ENCODE measurements at places on chromosomes 4 and X.

DNA sequence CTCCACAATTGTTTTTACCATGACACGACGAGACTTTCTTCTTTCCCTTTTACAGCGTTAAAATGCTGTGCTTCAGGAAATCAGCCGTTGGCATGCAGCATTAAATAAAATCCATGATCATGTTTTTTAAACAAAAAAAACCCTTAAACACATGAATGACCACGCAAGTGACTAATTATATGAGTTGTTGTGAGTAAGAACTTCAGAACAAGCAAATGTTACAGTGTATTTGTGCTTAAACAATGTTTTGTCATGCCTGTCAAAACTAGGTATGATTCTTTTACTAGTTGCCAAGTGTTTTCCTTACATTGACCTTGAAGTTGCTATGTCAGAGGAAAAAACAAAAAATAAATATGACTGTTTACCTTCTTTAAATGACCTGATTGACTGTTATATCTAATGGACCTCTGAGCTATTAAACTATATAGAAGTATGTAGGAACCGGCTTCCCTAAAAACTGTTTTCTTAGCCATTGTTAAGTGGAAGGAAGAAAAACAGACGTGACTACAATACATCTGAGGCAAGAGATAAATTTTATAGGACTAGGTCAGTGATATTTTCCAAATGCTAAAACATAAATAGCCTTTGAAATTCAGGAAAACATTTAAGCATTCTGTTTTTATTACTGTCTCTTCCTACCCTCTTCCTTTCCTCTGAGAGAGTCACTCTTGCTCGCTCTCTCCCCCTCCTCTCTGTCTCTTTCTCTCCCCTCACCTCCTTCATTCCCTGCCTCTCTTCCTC, 197.1 kb downstream of the PALLD start:
- no peak overlapping the region for H3K27ac ChIP-seq
- H3K36me3 ChIP-seq, result no peaks in the 10 kb centered on the region
- DNase-seq, result no peak

GRCh38 chr4:113293043-113293560, 243.6 kb downstream of the ANK2 start:
- H3K4me3 ChIP-seq, result no peak overlapping the region
- no peaks in the 10 kb centered on the region for H3K4me1 ChIP-seq
- DNase-seq, result no peak

DNA sequence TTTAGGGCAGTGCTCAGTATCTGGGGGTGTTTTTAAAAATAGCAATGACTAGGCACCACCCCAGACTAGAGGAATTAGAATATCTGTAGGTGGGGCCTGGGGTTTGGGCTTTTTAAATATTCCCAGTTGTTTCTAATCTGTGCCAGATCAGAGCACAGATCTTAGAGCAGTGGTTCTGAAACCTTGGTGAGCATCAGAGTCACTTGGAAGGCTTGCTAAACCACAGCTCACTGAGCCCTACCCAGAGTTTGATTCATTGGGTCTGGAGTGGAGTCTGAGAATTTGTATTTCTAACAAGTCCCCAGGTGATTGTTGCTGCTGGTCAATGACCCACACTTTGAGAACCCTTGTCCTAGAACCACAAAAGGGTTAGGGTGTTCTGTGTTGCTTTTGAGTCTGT, 16.7 kb downstream of the HADH start:
- H3K4me3 ChIP-seq, result no peak overlapping the region
- H3K27me3 ChIP-seq, result no peaks in the 10 kb centered on the region
- peaks cover 12% of the 10 kb centered on the region for H3K4me1 ChIP-seq
- H3K36me3 ChIP-seq, result peaks cover 15% of the 10 kb centered on the region
- DNase-seq, result no peak
- H3K27ac ChIP-seq, result no peak overlapping the region

DNA sequence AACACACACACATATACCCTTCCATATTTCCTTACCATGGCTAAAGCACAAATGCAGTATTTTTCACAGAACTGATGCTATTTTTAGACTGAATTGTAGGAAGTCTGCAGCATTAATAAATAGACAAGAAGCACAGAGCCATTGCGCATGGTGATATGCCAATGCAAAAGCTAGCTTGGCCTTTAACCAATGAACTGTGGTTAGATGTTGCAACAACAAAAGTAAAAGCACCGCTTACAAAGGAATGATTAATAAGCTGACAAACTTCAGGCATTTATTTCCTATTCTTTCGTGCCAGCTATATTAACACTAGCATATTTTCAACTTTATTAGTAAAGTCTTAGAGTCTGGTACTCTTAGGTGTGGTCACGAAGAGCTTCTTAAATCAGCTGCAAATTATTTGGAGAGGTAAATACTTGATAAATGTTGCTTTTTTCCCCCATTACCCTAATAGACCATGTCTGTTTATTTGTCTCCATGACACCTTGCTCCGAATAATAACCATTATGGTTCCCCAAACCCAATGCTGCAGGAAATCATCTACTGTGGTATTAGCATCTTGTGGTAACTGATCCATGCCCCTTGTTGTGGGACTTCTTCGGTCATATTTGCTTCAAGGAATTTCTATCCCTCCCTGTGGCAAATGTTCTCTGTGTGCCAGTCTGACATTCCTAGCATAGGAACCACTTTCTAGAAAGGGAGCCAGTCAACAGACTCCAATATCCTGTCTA, 306.1 kb upstream of the TAPT1 start:
- H3K4me3 ChIP-seq, result no peak overlapping the region
- no peaks in the 10 kb centered on the region for H3K27me3 ChIP-seq

DNA sequence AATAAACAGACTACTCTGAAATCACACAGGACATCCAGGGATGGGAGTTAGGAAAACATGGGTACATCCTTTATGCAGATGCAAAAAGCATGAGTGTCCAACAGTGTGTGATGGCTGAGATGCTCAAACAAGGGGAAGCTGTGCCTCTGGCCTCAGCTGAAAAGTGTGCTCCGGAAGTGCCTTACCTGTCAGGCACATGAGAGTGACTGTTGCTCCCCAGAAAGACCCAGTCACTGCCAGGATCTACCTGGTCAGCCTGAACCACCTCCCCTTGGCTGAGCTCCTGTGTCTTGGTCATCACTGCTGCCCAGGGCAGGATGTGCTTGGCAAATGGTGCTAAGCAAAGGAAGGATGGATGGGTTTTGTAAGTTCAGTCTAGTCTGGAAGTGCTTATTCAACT, 4.0 kb downstream of the PPP2R2C start:
- DNase-seq, result no peak
- no peak overlapping the region for H3K27ac ChIP-seq
- no peaks in the 10 kb centered on the region for H3K36me3 ChIP-seq
- peaks cover 45% of the 10 kb centered on the region for H3K27me3 ChIP-seq

DNA sequence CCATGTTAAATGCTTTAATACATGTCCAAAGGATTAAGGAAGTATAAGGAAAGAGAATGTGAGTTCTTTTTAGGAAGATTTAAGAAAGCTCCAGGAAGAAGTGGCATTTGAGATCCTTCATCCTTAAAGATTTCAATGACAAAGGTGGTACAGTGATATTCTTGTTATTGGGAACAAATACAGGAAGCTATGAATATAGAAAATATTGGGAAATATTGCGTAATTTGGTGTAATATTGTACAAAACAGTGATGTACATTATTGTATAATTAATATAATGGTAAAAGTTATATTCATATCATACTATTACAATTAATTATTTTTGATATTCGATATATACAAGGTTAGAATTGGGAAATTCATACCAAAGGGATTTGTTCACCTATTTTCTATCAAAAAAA, 937.9 kb downstream of the CCSER1 start:
- H3K4me3 ChIP-seq, result no peak overlapping the region
- H3K4me1 ChIP-seq, result no peaks in the 10 kb centered on the region
- no peaks in the 10 kb centered on the region for H3K36me3 ChIP-seq
- no peak for DNase-seq

- H3K36me3 ChIP-seq, result peaks cover 2% of the 10 kb centered on the region
- no peaks in the 10 kb centered on the region for H3K27me3 ChIP-seq
- H3K4me3 ChIP-seq, result peak overlapping the region; percentile 67
- DNase-seq, result no peak
- H3K4me1 ChIP-seq, result peaks cover 54% of the 10 kb centered on the region
- H3K27ac ChIP-seq, result no peak overlapping the region
Measured at GRCh38 chr4:148061141-148061481, 329.2 kb downstream of the ARHGAP10 start.

DNA sequence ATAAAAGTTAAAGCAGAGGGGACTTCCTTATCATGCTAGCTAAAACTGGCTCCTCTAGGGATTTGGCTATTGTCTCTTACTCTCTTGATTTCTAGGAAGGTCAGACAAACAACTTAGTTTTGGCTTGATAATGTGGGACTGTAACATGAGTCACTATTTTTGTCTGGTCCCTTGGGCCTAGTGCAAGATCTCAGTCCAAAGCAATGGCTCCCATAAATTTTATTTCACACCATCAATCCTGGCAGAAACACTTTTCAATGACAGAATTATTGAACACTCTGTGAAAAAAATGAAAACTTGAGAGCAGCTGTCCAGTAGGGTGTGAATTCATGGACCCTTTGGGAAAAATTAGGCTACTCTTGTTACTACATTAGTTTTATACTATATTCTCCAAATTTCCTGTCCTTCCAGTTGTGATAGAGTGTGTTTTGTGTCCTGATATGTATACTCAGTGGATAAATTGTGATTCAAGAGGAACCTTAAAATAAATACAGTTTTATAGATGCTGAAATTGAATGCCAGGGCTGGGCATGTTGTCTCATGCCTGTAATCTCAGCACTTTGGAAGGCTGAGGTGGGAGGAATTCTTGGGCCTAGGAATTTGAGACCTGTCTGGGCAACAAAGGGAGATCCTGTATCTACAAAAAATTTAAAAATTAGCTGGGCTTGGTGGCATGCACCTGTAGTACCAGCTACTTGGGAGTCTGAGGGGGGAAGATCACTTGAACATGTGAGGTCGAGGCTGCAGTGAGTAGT, 10.8 kb upstream of the SNCA start:
- no peaks in the 10 kb centered on the region for H3K36me3 ChIP-seq
- H3K27me3 ChIP-seq, result peaks cover 10% of the 10 kb centered on the region
- H3K4me1 ChIP-seq, result no peaks in the 10 kb centered on the region
- no peak overlapping the region for H3K4me3 ChIP-seq

DNA sequence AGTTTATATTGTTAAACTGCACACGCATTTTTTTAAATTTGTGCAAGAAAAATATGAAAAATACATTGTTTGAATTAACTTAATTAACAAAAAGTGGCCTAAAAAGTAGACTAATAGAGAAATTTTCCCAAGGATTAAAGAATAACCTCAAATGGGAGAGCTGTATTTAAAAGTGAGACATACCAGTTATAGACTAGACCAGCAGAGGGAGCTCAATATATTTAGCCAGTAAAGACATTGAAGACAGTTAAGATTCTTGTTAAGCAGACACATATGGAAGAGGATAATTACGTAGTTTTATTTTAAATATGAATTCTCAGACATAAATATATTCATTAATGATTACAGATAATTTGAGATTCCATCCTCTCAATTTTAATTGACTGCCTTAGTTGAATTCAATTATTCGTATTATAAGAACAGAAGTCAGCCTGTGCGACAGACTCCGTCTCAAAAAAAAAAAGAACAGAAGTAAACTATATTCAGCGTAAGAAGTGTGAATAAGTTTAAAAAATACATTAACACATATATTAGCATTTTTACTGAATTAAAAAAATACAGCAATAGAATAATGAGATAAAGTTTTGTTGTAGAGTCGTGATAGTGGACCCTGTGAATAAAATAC, 64.8 kb downstream of the GLRA3 start:
- no peak for DNase-seq
- no peaks in the 10 kb centered on the region for H3K36me3 ChIP-seq
- no peaks in the 10 kb centered on the region for H3K4me1 ChIP-seq
- H3K27me3 ChIP-seq, result no peaks in the 10 kb centered on the region

DNA sequence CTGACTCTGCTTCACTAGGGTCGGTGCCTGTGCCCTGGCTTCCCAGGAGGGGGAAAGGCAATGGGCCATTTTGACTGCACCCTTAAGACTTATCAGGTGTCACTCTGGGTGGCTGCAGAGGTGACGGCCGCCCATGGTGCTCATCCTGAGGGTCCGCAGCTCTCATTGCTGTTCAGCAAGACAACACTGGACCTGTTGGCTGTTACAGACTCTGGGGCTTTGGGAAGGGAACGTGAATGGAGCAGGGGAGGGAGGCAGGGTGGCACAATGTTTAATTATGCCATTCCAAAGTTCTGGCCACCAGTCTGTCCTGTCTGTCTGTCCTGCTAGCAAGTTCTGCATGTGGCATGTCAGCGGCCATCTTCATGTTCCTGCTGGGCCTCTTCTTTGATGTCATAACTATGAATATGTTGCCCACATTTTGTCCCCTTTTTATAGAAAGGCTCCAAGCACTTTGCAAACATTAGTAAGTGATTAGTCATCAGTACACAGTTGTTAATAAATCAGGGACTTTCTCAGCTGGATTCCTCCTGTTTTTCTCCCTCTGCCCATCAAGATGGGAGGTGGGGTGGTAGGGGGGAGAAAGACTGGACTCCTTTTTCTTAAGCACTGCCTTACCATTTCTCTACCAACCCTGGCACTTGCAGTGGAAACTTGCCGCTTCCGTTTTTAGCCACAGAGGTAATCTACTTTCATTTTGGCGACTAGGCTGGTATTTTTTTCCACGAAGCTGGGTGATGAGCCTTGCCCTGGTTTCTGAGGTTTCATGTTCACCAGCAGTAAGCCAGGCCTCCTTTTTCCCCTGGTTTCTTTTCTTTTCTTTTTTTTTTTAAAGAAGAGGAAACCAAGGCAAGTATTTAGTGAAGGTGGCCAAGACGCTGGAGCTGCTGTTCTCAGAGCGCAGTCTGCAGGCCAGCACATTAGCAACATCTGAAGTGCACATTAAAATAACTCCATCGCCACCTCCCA, 88.6 kb upstream of the TRIM2 start:
- peak overlapping the region; percentile 56 for H3K4me3 ChIP-seq
- peak overlapping the region; percentile 80 for H3K27ac ChIP-seq
- H3K36me3 ChIP-seq, result no peaks in the 10 kb centered on the region
- peak; percentile 69 for DNase-seq
- H3K4me1 ChIP-seq, result no peaks in the 10 kb centered on the region
- H3K27me3 ChIP-seq, result peaks cover 6% of the 10 kb centered on the region

DNA sequence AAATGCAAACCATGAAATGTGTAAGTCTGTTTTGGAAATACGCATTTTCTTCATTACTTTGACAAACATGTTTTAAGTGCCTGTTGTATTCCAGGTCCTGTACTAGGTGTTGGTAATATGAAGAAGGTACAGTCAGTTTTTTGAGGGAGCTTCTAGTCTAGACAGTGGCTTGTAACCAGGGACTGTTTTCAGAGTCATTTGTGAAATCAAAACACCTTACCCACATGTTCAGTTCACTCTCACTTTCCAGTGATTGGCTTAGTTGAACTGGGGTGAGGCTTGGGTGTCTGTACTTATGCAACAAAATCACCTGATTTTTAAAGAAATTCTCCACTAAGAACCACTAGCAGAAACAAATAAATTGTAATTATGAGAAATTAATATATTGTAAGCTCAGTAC, 16.4 kb downstream of the DCLK2 start:
- H3K36me3 ChIP-seq, result no peaks in the 10 kb centered on the region
- peaks cover 3% of the 10 kb centered on the region for H3K27me3 ChIP-seq
- DNase-seq, result no peak
- no peaks in the 10 kb centered on the region for H3K4me1 ChIP-seq
- no peak overlapping the region for H3K4me3 ChIP-seq

GRCh38 chr4:44186850-44187246, 261.8 kb downstream of the KCTD8 start:
- no peak overlapping the region for H3K4me3 ChIP-seq
- no peaks in the 10 kb centered on the region for H3K4me1 ChIP-seq
- DNase-seq, result no peak
- no peak overlapping the region for H3K27ac ChIP-seq
- no peaks in the 10 kb centered on the region for H3K27me3 ChIP-seq
- H3K36me3 ChIP-seq, result no peaks in the 10 kb centered on the region

GRCh38 chr4:155494037-155494718, 117.4 kb upstream of the MAP9 start:
- H3K27ac ChIP-seq, result no peak overlapping the region
- no peak overlapping the region for H3K4me3 ChIP-seq
- H3K27me3 ChIP-seq, result no peaks in the 10 kb centered on the region
- H3K4me1 ChIP-seq, result no peaks in the 10 kb centered on the region
- no peaks in the 10 kb centered on the region for H3K36me3 ChIP-seq
- no peak for DNase-seq
